NCI-H1417 treated with DMSO at 0.1 percent for 48 hours (cell line): ENCODE measurements at places on chromosomes 6 and 20.

DNA sequence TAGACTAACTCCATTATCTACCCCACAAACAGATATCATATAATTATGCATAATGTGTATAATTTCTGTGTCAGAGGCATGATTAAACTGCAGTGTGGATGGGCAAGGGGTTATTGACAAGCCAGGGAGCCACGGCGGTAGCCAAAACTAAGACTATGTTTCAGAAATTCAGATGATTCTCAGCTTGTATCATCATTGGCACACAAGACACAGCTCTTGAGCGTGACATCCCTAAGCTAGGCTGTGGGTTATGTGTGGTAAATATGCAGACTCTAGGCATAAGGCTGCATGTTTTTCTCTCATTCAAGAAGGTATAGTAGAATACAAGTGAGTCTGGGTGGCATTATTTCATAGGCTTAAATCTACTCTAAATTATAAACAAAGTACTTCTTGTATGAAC is 154.3 kb downstream of the KLHL32 start:
- DNase-seq: no peak

- DNase-seq: no peak
Observed at GRCh38 chr6:139355172-139355571, 19.3 kb downstream of the CITED2 start.

DNA sequence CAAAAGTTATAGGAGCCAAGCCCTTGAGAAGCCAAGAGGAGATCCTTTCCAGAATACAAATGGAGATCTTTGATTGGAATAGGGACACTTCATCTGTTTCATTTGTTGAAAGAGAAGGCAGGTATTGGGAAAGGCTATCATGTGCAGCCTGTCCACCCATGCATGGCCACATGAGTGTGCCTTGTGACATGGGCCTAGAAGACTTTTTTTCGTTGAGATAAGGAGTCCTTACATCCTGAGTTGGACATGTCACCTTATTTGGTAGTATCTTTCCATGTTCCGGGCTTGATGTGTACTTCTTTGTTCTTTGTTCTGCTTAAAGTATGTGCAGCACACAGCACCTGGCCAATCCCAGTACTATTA is 42.1 kb upstream of the SYNCRIP start:
- no peak for DNase-seq

GRCh38 chr20:62441987-62442539 is 14.7 kb upstream of the RBBP8NL start:
- no peak for DNase-seq

- DNase-seq: no peak
Observed at GRCh38 chr20:6533761-6534479, 233.6 kb upstream of the BMP2 start.

DNA sequence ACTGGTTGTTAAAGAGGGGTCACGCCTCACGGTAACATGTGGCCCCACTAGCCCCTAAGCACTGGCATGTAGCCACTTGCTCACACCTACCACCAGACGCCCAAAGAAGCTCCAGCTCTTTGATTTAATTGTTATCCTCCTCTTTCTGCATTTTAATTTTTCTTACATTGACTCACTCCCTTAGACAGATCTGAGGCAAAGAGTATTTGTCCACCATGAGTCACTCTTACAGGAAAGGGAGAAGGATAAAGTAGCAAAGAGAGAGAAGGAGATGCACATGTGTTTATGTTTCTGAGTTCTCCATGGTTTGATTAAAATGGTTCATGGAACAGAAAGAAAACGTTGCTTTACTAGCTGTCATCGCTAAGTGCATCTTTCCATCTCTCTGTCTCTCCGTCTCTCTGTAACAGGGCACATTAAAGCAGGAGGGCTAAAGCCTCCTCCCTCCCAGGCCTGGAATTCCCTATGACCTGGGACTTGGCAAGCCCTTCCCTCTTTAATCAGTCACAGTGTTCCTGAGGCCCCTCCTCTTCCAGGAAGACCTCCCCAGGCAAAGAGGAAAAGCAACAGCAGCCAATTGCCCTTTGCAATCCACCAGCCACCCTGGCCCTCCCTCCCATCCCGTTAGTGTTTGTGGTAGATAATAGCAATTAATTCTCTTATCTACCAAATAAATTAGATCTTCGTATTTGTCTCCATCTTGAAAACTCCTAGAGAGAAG is 112.8 kb upstream of the TSHZ2 start:
- no peak for DNase-seq

DNA sequence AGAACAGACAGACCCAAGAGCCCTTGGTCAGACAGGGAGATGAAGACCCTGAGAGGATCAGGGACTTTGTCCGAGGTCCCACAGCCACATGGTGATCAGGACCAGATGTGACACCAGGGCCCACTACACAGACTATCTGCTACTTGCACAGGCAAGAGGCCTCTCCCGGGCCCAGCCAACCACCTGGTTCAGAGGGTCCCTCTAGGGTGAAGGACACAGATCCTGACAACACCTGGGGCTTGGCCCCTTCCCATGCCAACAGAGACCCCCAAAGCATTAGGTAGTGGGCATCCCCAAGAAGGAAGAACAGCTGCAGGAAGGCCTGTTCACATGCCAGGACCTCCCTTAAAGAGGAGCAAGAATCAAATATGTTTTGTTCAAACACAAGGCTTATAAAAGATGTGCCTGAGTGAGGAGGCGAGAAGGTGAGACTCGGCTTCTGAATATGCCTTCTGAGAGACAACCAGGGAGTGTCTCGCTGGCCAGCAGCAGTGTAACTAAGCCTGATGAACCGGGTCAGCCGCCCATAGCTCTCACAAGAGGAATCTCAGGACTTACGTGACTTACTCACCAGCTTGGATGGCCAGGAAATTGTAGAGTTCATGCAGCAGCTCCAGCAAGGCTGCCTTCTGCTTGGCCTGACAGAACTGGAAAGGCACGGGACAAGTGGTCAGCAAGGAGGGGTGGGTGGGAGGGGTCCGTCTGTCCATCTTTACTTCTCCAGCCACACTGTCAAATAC is 5.0 kb downstream of the LEMD2 start:
- DNase-seq: no peak

GRCh38 chr6:158789115-158789917 is 29.9 kb downstream of the EZR start:
- DNase-seq: no peak

- no peak for DNase-seq
Observed at GRCh38 chr20:15842872-15843271, 730.4 kb downstream of the KIF16B start.

DNA sequence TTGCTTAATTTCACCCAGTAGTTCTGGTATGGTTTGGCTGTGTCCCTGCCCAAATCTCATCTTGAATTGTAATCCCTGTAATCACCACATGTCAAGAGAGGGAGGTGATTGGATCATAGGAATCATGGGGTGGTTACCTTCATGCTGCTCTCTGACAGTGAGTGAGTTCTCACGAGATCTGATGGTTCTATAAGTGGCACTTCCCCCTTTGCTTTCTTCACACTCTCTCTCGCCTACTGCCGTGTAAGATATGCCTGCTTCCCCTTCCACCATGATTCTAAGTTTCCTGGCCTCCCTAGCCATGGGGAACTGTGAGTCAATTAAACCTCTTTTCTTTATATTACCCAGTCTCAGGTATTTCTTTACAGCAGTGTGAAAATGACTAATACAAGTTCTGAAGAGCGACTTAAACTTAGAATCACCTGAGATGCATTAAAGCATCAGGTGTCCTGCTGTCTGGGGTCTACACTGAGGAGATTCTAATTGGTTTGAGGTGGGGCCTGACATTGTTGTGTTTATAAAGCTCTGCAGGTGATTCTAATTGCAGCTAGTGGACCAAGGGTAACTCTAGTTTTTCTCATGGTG is 82.1 kb upstream of the DTNBP1 start:
- DNase-seq: no peak

GRCh38 chr6:143465546-143465945 is 14.9 kb downstream of the PEX3 start:
- DNase-seq: no peak

DNA sequence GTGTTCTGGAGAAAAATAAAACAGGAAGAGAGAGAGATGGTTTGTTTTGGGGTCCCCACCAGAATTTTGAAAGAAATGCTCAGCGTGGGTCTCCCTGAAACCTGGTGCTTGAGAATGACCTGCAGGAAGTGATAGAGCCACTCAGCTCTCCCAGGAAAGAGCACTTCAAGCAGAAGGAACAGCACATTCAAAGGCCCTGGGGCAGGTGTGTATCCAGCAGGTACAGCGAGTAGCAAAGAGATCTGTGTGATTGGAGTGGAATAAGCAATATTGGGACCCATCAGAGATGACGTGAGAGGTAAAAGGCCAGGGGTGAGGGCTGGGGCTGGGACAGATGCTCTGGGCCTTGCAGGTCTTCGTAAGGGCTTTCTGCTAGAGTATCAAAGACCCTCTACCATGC is 89.5 kb upstream of the CCDC167 start:
- DNase-seq: no peak

DNA sequence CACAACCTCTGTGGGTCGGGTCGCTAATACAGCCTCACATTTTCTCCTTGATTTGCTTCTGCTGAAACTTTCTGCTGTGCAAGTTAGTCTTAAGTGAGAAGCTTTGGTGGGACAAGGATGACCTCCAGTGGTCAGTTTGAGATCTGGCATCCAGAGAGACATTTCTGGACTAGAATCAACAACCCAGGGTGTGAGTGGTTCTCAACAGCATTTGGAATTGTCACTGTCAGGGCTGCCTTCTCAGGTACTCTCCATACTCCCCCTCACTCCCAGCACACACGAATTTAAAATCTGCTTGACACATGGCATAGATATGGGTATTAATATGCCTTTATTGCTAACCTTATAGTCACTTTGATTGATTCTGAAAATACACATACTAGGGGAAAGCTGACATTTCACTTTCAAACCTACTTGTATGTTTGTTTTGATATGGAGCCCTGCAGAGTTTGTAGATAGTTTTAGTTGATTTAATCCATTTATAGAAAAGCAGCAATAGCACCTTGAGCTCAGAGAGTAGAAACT is 13.2 kb downstream of the OTOR start:
- peak; percentile 15 for DNase-seq

GRCh38 chr20:54622333-54623295 is 147.2 kb downstream of the DOK5 start:
- no peak for DNase-seq
